ENCODE measurements at places on chromosomes 4 and X.

- DNase-seq, result no peak
These were observed 161.3 kb upstream of the MAMLD1 start for GRCh38 chrX:150201841-150202240.

DNA sequence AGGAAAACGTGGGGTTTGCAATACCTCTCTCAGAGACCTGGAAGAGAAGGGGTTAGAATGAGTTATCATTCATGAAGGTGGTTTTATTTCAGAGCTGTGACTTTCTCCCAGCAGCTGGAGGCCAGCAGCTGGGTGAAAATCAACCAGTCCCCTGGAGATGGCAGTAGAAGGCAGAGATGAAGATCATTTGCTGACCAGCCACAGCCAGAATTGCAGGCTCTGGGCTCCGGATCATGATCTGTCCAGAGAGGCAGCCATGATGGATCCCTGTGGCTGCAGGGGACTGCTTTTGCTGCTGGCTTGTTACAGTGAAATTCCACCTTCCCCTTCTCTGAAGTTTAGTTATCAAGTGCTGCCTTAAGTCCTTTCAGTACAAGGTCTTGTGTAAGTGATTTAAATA, 46.9 kb upstream of the TAB3 start:
- no peak for DNase-seq

DNA sequence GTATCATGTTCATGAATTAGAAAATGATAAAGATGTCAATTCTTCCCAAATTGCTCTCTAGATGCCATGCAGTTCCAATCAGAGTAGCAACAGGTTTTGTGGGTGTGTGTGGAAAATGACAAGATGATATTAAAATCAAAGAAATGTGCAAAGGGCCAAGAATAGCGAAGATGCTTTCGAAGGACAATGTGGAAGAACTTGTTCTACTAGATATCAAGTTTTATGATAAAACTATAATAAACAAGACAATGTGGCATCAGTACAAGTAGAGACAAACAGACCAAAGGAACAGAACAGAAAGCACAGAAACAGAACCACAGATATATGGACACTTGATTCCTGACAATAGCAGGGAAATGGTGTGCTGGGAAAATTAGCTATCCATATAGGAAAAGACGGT, 9.0 kb downstream of the TAB3 start:
- DNase-seq, result no peak

- no peak for DNase-seq
These were observed 94.9 kb upstream of the UNC5C start for GRCh38 chr4:95643627-95644026.

All from T-helper 17 cell (primary cell).